ENCODE measurements at places on chromosomes 11 and 22.

- no peak for DNase-seq
Observed at GRCh38 chr11:111631024-111631665, 28.9 kb downstream of the SIK2 start.

GRCh38 chr11:119352857-119353260, 6.4 kb upstream of the MFRP start:
- no peak for DNase-seq

DNA sequence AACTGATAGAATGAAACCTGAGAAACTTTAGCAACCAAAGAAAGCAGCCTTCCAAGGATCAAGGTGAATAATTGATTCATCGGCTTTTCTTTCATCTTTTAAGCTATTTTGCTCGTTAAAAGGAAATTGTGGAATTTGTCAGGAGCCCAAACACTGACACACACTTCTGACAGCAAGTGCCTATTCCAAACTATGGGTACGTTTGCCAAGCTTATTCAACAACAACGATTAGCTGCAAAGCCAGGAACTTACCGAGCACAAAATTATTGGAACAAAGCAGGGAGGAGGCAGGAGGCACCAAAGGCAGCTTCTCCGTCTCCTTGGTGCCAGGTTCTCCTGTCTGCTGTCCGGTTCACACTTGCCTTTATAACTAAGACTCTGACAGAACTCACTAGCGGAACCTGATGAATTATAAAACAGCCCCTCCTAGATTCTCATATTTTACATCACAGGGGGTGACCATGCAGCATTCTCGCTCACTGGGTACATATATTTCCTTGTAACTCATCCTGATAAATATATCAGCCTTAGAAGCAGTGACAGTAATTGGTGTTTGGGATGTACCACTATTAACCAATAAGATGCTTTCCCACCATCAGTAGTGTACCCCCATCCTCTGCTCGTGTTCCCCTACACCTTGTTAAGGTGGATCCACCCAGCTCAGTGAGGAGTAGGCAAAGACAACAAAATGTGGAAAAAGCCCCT, 395.9 kb upstream of the CCDC90B start:
- DNase-seq: peak; percentile 21

GRCh38 chr11:101880222-101880621, 34.6 kb upstream of the CEP126 start:
- no peak for DNase-seq

GRCh38 chr11:58639103-58639502, 16.6 kb downstream of the CNTF start:
- no peak for DNase-seq

DNA sequence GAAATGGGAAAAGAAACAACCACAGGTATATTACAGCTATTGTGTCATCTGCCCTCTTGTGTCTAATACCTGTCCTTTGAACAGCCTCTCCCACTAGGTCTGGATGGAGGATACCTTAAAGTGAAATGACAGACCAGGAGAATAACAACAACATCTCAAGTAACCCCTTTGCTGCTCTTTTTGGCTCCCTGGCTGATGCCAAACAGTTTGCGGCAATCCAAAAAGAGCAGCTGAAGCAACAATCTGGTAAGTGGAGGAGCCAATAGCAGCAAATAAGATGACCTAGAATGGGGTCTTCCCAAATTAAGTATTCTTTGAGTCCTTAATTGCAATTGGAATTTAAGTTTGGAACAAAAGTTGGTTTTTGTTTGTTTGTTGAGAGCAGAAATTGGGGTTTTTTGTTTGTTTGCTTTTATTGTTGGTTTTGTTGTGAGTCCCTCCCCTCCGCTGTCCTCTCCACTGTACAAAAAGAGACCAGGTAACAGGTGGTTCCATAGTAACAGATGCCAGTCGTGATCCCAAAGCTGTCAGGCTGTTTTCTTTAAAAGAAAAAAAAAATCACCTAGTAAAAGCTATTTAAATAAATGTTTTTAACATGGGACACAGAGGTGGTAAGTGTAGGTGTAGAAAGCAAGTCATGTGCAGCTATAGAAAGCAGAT, 5.7 kb downstream of the UBE4A start:
- DNase-seq: no peak

GRCh38 chr22:37244114-37244921, at the start of gene RAC2:
RAC2 (minus strand) TSS chr22:37244269; CDS start chr22:37244148, 121 bp downstream.
- DNase-seq: no peak

DNA sequence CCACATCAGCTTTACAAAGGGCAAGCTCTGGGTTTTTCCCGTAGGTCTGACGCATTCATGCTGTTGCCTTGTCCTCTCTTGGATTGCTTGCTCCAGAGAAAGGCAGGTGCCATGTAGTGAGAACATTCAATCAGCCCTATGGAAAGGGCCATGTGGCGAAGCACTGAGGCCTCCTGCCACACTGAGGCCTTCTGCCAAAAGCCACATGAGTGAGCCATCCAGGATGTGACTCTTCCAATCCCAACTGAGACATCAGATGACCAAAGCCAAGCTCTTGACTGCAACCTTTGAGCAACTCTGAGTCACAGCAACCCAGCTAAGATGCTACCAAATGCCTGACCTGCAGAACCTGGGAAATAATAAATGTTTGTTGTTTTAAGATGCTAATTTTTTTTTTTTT, 9.0 kb upstream of the PANX3 start:
- no peak for DNase-seq

GRCh38 chr11:118304227-118304567, 333 bp upstream of the CD3E start:
- no peak for DNase-seq
